RPMI8226 (cell line): ENCODE measurements at places on chromosomes 7 and 10.

DNA sequence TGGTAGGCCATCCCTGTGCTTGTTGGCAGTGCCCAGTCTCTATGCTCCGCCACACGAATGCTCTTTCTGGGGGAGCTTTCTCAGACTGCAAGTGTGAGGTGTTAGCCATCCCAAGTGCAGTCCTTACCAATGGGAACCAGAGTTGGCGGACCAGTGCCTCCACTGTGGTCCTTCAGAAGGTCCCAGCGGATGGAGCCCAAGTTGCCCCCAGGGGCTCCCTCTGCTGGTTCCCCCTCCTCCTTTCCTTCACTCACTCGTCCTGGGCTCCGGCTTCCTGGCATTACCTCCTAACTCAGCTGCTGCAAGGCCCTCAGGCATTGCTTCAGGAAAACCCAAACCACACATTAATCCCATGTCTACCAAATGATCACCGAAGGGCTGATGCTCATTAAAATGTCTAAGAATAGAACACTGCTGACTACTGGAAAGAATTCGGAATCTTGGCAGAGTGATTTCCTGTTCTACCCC is 139.8 kb downstream of the CUBN start:
- no peak for DNase-seq

- DNase-seq, result no peak
Measured at GRCh38 chr10:23437963-23438546, 820 bp upstream of the OTUD1 start.

DNA sequence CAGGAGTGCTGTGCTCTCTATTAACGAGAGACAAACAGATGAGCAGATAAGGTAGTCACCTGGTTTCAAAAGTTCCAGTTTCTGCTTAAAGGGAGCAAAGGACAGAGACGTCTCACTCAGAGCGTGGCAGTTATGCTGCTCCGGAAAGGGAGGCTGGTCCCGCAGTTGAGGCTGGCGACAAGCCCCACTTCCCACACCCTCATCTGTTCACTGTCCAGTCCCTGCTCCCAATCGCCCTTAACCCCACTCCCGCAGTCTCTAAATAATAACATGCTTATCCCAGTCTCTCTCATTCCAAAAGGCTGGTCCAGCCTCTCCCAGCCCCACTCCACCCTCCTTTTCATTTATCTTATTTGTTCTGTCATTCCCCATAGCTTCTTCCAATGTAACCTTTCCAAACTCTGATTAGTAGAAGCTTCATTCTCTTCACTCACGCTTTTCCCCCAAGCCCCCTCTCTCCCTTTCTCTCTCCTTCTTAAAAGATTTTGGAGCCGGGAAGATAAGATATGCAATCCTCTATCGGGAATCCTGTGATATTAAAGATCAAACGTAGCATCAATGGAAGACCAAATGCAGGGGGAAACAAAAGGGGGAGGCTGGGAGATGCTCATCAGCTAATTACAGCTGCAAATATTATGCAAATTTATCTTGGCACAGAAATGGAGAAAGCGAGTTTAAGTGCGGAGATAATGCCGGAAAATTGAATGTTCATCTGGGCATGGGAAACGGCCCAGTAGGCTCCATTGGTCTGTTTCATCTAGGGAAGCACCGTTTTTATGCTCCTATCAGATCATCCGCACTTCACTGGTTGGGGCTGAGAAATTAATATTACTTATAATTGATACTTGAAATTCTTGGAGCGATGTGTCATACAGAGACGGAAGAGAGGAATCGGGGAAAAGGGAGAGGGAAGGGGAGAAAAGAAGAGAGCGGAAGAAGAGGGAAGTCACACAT is 16.3 kb upstream of the GATA3 start:
- DNase-seq, result no peak

GRCh38 chr7:134649226-134649775 is 2.6 kb downstream of the BPGM start:
- DNase-seq, result no peak

- no peak for DNase-seq
Measured at GRCh38 chr10:9253121-9253520, 1198.6 kb downstream of the GATA3 start.

GRCh38 chr7:51135576-51135975 is 181.0 kb downstream of the COBL start:
- no peak for DNase-seq

GRCh38 chr7:111762211-111762610 is 199.9 kb upstream of the IMMP2L start:
- DNase-seq, result no peak

DNA sequence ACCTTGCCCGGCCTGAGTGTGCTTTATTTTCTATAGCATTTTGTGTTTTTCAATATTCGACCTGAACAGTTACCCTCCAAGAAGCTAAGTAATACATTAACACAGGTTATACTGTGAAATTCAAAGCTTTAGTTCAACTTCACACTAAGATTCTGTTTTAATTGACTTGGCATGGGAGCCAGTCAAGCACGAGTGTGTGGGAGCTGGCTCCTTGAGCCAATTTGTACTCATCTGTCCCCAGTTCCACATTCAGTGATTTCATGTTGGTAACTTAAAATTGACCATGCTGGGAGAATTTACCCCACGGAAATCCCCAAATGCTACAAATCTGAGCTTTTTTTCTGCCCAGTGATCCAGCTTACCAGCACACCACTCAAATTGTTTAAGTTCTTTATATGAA is 20.3 kb downstream of the TSPAN12 start:
- no peak for DNase-seq

DNA sequence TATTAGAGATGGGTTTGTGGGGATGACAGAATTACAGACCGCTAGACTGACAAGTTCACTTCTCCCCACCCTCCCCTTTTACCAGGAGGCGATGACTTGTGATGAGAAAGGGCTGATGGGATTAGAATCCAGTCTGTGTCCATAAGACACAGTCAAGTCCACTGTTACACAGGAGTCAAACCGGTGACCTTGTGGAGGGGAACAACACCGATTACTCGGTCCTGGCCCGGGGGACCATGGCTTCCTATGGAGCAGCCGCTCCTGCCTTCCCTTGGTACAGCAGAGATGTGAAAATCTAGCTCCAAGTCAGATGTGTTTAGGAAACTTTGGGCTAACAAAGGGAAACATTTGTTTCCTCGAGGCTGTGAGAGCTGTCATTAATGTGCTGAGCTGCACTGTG is 105.5 kb downstream of the ACTR3B start:
- no peak for DNase-seq

DNA sequence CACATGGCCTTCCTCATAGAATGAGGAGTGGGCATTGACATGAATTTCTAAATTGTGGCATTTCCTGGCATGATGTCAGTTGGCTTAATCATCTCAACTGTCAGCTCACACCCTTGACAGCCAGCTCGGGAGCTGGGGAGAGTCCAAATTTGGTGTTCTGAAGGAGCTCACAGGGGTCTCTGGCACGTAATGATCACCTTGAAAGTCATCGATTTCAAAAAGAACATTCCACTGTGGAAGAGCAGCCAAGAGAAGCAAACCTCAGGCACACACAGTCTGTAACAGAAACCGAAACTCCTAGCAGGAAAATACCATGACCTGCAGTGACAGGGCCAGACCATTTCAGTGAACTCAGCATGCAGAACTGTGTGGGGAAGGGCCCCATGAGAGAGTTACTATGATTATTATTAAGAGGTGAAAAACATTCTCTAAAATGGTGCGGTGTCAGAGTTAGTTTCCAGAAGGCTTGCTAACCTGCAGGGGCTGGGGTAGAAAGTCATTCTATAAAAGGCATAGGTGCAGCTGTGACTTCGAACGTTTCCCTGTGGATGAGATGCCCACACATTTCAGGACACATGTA is 26.4 kb upstream of the KLF6 start:
- peak; percentile 81 for DNase-seq

DNA sequence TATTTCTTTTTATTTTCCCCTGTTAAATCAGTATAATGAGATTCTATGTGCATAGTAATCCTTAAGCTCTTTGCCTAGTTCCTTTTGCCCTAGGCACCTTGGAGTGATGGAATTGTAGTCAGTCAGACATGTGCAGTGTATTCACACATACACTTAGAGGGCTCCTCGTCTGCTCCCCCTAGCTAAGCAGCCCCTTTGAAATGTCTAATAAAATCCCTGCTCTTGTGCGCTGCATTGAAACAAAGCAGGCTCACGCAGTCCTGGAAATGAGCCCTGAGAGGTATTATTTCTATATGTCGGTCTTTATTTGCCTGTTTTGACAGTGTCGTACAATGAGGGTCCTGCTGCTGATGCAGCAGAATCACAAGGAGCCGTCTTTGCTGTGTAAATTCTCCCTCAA is 258.7 kb downstream of the AUTS2 start:
- DNase-seq, result no peak

DNA sequence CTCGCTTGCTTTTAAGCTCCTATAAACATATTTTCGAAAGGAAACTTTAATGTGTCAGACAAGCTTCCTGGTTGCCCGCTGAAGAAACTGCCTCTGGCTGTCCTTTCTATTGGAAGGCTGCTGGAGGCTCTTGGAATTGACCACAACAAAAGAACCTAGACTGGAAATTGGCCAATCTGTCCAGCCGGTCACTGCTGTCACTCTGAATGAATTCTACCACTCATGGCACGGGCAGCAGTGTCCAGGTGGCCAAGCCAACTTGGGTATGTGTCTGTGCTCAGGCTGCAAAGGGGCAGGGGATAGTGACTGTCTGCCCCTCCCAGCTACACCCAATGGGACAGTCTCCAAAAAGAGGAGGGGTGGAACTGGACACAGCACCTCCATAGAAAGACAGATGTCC is 57.6 kb downstream of the CDH23 start:
- DNase-seq, result no peak

GRCh38 chr7:133957845-133958244 is 169.3 kb upstream of the LRGUK start:
- no peak for DNase-seq

GRCh38 chr7:43656997-43657396 is 72.3 kb downstream of the COA1 start:
- DNase-seq, result no peak

DNA sequence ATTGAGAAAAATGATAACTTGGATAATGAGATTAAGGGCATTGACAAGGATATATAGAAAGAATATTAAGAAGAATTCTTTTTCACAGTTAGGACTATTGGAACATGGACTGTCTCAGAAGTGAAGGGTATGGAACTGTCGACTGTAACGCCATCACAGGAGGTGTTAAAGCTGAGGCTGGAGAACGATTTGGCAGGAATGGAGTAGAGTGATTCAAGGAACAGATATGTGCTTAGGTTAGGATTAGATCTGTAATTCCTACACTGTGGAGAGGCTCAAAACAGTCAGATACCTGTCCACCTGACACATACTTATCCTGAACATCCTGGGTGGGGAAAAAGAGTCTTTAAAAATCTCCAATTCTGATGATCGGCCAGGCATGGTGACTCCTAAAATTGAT is 30.9 kb downstream of the RHOBTB1 start:
- no peak for DNase-seq

GRCh38 chr7:113404245-113404644 is 285.9 kb upstream of the SMIM30 start:
- DNase-seq, result peak; percentile 40

- no peak for DNase-seq
Measured at GRCh38 chr7:28355635-28356319, 56.5 kb upstream of the CREB5 start.

DNA sequence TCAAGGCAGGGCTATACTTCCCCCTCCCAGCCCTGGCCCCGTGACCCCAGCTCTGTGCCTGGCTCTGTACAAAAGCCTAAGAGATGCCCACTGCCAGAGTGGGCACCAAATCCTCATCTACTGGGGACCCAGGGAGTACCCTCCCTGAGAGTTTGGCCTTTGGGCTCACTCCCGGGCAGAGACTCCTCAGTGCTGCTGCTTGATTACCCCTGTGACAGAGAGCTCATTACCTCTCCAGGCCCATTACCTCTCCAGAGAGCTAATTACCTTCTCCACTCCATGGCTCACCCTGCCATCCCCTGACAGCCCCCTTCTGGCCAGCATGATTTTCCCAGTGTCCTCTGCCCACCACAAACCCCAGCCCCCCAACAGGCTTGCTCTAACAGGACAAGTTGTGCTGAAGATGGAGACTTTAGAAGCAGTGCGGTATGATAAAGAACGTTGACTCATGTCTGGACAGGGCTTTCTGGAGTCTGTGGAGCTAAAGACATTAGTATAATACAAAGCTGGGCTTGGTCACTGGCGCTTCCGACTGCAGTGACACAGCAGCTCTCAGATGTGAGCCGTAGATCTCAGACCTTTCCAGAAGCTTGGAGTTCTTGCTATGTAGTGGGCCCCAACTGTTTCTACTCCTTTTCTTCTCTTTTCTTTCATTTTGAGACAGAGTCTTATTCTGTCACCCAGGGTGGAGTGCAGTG is 111.3 kb upstream of the KCTD7 start:
- DNase-seq, result no peak

DNA sequence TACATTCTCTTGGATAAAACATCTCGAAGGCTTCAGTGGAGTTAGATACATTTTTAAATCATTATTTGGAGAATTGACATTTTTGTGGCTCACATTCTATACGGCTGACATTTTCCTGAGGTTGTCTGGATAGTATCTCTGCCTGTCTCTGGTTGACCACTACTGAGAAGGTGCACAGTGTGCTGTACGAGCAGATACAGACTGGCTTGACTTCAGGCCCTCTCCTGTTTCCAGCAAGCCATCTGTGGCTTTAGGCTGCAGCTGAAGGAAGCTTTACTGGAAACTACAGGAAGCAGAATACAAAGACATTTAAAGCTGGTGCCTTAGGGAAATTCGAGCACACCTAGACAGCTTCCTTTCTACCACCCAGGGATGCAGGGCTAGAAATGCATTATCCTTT is 39.3 kb upstream of the RSU1 start:
- DNase-seq, result no peak

DNA sequence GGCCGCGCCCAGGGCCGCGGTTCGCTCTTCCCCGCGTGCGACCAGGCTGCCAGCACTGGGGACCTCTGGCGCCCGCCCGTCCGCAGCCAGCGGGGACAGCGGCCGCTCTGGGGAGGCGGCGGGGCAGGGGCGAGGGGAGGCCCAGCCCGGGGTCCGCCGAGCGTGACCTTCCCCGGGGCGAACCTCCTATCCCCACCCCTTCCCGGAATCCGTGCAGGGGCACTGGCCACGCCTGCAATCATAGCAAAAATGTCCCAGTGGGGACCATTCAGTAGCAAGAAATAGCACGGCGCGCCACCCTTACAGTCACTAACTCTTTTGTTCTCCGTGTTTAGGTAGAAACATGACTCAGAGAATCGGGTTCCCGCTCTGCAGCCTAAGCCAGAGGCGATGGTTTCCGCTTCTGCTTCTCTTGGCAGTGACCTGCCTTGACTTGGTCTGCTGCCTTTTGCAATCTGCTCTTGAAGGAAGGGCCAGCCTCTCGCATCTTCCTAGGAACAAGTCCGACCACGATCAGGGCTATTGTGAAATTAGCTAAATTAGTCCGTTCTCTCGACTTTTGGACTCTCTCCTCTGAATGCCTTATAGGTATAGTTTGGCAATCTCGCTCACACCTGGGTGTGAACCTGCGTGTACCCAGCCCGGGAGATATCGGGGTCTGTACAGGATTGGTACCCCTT is 79.3 kb upstream of the ACBD5 start:
- DNase-seq, result no peak
